Pons (tissue), 1 donor: ENCODE measurements at places on chromosomes 5 and 9.
A peak's percentile ranks its signal among the peaks of the same experiment; 100 is the strongest.

GRCh38 chr9:93216073-93216365, 32.1 kb downstream of the WNK2 start:
- no peak for DNase-seq

GRCh38 chr5:138282920-138283742, 8.7 kb upstream of the GFRA3 start:
- DNase-seq, result peak; percentile 15

- DNase-seq, result no peak
Observed at GRCh38 chr9:130433168-130433946, 11.4 kb upstream of the ASS1 start.

DNA sequence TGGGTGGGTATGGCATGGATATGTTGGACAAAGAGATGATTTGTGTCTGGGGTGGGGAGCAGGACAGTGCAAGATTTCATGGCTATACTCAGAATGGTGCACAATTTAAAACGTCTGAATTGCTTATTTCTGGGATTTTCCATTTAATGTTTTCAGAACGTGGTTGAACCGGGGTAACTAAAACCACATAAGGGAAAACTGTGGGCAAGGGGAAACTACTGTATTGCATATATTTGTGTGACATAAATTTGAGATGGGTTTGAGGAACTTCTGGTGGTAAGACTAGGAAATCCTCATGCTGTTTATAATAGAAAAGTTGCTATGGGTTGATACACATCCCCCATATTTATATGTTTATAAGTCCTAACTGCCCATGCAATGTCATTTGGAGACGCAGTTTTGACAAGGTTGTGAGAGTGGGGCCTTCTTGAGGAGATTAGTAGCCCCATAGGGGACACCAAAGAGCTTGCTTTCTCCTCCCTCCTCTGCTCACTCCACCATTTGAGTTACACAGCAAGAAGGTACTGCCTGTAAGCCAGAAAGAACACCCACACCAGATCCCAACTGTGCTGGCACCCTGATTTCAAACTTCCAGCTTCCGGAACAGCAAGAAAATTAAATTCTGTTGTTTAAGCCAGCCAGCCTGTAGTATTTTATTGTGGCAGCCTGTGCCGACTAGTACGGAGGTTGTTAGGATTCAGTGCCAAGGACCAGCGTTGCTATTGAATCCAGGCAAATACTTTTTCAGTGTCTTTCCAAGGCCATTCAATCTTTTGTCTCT, 2118.9 kb downstream of the MAT2B start:
- DNase-seq, result no peak

DNA sequence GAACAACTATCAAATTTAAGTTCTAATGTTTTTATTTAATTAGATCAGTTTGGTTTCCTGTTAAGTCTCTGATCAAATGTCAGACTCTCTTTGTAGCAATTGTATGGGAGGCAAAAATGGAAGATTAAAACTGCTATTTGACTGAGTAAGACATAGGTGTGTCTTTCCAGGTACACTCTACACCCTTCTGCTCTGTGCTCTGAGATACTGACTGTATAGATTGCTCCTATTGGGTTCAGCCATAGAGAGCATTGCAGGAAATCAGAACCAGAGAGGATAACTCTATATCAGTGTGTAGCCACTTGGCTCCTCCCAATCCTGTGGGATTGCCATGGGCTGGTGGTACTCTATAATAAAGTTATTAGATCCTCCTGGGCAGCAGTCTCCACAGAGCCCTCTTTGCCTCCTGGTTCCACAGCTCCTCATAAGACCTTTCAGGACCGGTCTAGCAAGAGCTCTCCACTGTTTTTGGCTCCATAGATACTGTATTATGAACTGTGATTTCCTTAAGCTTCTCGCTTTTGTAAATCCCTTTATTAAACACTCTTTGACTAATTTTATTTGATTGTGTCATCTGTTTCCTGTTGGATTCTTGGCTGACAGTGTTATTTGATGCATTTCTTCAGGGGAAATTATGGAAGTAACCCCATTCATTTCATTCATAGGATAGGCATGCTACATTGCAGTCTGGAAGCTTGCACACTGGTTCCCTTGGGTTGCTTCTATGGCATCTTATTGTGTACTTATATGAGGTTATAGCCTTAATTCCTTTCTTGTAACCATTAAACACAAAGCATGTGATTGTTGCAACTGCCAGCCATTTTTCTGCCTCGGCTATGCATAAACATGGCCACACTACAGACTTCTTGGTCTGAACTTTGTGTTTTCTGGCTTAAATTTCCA, 115.6 kb downstream of the VCAN start:
- DNase-seq, result no peak
